ENCODE measurements at places on chromosomes 11 and 22. TPM values are rescaled to one million over a fixed set of nuclear protein-coding genes. Genes with fewer than 3 reads are reported as not detected.

CHKB gene
- total RNA-seq, result 14.3 TPM

POU2AF2 gene
- not detected for total RNA-seq

- no peak for DNase-seq
These were observed 3.3 kb downstream of the TMEM121B start for GRCh38 chr22:17117890-17118289.

DNA sequence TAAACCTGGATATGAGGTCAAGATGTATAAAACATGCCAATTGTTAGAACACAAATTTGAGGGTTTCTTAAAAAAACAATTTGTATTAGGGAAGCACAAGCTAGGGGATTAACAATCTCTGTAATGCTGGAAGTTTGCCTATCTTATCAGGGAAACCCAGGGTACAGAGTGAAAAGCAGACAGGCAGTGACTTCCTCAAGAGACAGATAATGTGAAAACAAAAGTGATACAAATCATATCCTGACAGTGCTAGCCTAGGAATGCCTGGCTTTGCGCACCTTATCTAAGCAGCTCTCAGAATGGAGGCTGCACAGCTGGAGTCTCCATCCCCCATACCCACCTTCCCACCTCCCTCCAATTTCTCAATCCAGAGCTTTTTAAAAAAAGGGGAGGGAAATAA is 22.5 kb upstream of the RBX1 start:
- DNase-seq, result no peak

- peak; percentile 9 for DNase-seq
These were observed 324.2 kb downstream of the DCDC1 start for GRCh38 chr11:31045335-31045734.

All from M059J (cell line).